Thyroid gland (tissue), 4 donors: ENCODE measurements at places on chromosomes 11 and 22.

DNA sequence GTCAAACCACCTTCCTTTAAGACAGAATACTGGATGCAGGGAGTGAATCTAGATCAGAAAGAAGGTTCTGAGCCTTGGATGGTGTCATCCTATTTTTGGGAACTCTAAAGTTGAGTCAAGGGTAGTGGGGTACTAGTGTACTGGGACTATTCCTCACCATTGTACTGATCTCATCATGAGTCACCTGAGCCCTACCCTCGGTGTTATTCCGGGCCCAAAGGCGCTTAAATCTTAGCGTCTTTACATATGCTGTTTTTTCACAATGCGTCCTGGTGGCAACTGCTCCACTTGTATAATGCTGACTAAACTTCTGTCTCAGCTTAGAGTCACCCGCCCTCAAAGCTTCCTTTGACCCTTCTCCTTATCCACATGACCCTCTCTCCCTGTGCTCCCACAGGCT, 25.3 kb upstream of the PATE1 start:
- H3K36me3 ChIP-seq: no peaks in the 10 kb centered on the region
- no peaks in the 10 kb centered on the region for H3K4me1 ChIP-seq

GRCh38 chr22:22548910-22549309, 10.2 kb downstream of the PRAME start:
- no peak for DNase-seq
- no peaks in the 10 kb centered on the region for H3K4me1 ChIP-seq
- no peak overlapping the region for H3K4me3 ChIP-seq
- H3K36me3 ChIP-seq: no peaks in the 10 kb centered on the region

DNA sequence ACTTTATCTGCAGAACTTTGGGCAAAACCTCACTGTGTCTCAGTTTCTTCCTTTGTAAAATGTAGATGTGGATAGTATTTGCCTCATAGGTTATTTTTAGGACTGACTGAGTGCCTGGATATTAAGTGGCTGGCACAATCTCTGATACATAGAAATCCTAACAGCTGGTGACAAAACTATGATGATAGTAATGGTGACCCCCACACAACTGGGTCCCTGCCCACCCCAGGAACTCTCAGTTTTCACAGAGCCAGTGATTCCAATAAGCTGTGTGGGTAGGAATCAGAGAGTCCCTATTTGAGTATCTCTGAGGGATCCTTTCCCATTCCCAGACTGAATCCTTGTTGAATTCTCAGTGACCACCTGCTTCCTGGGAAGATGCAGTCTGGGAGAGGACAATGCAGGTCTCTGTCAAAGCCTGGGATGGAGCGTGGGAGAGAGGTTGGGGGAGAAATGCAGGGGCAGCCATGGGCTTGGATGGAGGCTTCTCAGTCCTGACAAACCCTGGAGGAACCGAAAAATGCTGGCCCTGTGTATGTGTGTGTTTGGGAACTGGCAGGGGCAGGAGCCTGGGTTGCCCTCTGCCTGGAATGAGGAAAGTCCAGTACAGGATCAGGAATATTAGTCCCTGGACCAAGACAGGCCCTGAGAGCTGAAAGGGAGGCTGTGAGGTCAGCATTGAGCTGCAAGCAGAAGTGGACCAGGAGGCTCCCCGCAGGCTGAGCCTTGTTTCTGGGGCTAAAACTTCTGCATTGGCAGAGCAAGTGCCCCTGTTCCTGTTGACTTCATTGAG, 6.1 kb upstream of the P2RY6 start:
- H3K4me3 ChIP-seq: no peak overlapping the region
- no peaks in the 10 kb centered on the region for H3K36me3 ChIP-seq
- H3K27ac ChIP-seq: no peak overlapping the region
- H3K27me3 ChIP-seq: no peaks in the 10 kb centered on the region

GRCh38 chr11:47572715-47573255, 6.0 kb downstream of the KBTBD4 start:
- peaks cover 41% of the 10 kb centered on the region for H3K36me3 ChIP-seq
- H3K27me3 ChIP-seq: no peaks in the 10 kb centered on the region
- H3K27ac ChIP-seq: no peak overlapping the region
- DNase-seq: no peak
- peaks cover 1% of the 10 kb centered on the region for H3K4me1 ChIP-seq
- no peak overlapping the region for H3K4me3 ChIP-seq

DNA sequence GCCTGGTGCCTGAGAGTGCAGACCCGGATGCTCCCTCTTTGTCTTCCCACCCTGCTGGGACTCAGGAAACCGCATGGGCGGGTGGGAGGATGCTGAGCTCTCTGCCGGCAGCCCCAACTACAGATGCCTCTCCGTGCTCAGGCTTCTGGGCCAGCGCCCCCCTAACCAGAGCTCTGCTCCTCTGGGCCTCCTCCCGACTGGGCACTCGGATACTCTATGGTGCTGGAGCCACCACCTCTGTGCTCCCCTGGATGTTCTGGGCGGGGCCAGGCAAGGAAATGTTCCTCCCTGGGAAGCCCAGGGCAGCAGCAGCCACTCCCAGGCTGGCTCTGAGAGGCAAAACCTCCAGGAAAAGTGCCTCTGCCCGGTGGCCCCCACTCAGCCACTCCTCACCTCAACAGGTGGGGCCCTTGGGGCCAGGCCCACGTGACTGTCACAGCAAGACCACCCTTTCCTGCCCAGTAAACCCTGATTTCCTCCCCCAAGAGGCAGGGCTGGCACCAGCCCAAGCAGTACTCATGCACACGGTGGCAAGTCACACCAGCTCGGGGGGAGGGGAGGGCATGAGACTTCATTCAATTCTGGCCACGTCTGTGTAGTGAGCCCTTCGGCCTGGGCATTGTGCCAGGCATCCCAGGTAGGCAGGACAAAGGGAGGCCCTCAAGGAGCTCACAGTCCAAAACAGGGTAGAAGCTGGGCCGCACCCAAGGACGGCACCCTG, 54.7 kb upstream of the TCF20 start:
- no peak overlapping the region for H3K4me3 ChIP-seq
- DNase-seq: peak; percentile 56
- H3K27me3 ChIP-seq: no peaks in the 10 kb centered on the region
- no peaks in the 10 kb centered on the region for H3K36me3 ChIP-seq
- no peak overlapping the region for H3K27ac ChIP-seq
